NCI-H524 (cell line): ENCODE measurements at places on chromosomes 7 and 10.

DNA sequence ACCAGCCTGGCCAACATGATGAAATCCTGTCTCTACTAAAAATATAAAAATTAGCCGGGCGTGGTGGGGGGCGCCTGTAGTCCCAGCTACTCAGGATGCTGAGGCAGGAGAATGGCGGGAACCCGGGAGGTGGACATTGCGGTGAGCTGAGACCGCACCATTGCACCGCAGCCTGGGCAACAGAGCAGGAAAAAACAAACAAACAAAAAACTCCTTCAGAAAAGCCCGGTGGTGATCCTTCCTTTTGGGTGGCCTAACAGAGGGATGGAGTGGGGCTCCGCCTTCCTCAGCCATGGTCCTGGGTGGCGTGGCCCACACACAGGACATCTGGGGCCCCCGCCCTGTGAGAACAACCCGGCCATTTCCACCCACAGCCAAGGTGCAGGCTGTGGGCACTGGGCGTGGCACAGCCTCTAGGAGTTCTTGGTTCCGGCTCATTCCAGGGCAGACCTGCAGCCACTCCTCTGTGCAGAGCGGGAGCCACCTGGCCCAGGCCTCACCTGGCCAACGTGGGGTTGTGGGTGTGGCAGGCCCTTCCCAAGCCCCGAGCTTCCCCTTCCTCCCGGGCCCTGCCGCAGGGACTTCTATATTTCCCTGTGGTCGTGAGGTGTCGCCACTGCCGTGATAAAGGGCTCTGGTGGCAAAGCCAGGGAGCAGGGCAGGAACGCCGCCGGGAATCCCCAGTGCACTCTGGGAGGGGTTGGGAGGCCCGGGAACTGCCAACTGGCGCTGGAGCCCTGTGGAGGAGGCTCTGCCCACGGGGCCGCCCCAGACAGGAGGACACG, 37.6 kb downstream of the GET4 start:
- DNase-seq: peak; percentile 53

DNA sequence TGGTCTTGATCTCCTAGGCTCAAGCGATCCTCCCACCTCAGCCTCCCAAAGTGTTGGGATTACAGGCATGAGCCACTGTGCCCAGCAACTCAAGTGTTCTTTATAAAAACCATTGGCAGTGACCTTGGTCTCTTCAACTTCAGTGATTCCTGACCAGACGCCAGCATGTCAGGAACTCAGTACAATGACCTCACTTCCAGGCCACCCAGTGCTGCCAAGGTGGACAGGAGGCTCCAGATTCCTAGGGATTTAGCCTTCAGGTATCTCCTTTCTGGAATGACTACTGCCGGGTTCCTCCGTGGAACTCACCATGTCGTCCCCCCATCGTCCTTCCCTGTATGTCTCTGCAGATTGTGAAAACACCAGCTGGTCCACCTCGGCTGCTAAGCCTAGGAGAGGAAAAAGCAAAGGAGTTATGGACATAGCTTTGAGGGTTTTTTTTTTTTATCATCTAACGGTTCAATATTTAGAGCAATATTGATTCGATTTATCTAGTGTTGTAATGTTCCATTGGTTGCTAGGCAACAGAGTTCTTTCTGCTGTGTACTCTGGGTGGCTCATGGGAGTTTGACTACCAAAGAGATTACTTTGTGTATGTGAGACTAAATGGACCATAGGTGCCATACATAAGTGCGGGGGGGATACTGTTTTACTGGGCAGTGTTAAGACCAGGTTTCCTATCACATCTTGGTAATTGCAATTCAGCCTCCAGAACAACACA, 425.8 kb upstream of the AUTS2 start:
- no peak for DNase-seq

GRCh38 chr10:36265741-36266140, 623.6 kb upstream of the FZD8 start:
- no peak for DNase-seq

DNA sequence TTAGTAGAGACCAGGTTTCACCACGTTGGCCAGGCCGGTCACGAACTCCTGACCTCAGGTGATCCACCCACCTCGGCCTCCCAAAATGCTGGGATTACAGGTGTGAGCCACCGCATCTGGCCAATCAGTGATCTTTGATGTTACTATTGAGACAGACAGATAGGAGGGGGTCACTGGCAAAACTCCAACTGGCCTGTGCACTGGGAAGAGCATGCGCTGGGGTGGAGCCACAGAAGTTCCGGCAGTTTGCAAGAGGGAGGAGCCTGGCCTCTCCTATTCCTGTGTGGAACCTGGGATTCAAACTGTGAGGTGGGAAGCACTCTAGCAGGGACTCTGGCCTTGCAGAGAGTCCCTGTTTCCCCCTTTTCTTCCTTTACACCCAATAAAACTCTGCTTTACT, 60.7 kb downstream of the NEBL start:
- no peak for DNase-seq

DNA sequence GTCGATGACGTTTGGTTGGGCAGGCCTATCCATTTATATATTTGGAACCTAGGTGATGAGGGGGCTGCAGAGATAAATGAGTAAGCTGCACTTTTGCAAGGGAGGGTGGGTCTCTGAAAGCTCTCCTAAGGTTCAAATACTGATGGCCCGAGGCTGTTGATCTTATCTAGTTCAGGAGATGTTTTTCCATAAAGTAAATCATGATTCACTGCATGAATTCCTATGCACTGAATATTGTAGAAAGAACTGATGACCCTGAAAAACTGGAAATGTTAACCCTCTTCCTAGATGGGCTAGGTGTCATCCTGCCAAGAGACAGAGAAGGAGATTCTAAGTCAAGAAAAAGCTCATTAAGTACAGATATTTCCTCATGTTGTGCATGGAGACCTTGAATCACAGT, 459.9 kb downstream of the PLXNA4 start:
- DNase-seq: no peak

- DNase-seq: peak; percentile 17
These were observed 582 bp downstream of the TPST1 start for GRCh38 chr7:66205741-66206090.

DNA sequence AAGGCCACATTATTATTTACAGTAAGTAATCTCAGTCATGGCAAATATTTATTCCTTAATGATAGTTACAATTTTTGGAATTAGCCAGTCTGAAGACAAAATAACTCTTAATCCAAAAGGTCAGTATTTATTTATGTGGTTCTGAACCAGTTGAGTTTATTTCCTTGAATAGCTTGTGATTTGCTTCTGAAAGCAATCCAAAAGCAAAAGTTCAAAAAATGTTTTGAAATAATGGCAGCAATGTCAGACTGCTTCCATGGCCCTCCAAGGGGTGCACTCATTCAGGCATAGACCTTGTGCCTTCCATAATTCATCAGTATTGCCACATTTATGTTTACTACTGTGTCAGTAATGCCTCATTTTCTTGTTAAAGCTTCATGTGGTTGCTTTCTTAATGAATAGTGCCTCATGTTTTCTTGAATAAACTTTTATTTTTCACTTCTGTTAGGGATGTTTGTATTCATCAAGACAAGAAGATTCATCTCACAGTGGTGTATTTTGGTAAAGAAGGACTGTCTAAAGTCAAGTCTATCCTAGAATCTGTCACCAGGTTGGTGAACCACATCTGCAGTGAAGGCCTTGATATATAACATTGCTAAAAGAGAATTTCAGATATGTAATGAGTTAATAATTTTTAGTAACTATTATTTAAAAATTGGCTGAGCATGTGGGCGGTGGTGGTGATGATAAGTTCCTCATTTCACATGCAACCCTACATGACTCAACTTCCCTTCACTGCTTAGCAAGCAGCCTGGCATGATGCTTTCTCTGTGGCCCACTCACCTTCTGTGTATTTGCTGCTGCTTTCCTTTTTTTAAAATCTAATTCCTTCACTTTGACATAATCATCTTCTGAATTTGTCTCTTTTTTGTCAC, 22.0 kb downstream of the CSGALNACT2 start:
- DNase-seq: no peak

- no peak for DNase-seq
These were observed 186.1 kb downstream of the PRKG1 start for GRCh38 chr10:51260376-51260775.

GRCh38 chr7:119879835-119880234, 393.1 kb upstream of the KCND2 start:
- no peak for DNase-seq

GRCh38 chr7:112806156-112806555, 16.0 kb upstream of the TMEM168 start:
- DNase-seq: peak; percentile 57

- DNase-seq: no peak
These were observed 9.6 kb downstream of the CCL26 start for GRCh38 chr7:75762350-75762917.

DNA sequence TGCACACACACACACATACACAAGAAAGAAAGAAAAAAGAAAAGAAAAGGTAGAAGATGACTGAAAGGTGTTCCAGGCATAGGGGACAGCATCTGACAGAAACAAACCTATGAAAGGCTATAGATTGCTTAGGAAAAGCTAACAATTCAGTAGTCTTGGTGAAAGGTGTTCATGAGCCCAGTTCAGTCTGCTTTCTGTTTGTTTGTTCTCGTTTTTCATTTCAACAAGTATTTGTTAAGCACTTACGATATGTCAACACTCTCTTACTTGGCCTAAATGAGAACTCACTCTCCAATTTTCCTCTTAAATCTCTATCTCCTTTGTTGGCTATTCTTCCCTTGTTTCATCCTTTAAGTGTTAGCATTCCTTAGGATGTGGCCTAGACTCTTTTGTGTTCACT, 133.2 kb downstream of the GRM8 start:
- no peak for DNase-seq

DNA sequence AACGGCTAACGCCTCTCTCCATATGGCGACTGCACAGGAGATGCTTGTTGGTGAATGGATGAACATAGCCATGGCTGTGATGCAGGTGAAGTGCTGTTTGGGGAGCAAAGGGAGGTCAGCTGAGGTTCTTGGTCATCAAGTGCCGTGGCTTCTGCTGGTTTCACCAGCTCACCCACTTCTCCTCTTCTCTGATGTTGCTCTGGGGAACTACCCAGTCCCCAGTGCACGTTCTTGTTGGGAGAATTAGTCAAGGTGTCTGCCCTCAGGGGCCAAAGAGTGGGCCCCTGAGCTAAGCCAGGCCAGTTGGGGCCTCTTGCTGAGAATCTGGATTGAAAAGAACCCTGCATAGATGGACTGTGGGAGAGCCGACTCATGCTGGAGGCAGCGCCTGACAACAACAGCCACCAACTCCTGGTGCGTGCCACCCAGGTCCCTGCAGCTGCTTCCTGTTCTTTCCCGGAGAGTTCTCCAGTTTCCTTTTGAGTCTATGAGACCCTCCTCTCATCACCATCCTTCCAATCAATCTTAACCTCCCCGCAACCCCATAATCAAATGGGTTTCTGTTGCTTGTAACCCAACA, 3.0 kb downstream of the BTBD16 start:
- no peak for DNase-seq
